ENCODE measurements at places on chromosomes 4 and X.

DNA sequence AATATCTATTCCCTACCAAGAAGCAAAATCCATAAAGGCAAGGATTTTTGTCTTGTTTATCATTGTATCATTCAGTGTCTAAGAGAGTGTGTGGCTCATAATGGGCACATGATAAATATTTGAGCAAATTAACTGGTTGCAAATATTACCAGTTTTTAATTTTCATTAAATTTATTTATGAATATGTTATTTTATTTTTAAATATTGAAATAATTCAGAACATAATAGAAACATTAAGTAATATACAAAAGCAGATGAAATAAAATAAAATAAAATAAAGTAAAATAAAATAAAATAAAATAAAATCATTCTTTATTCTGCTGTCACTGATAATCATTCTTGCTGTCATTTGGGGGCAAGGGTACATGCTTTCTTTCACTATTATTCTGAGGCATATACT is 120.9 kb downstream of the NPFFR2 start:
- no peak for DNase-seq

DNA sequence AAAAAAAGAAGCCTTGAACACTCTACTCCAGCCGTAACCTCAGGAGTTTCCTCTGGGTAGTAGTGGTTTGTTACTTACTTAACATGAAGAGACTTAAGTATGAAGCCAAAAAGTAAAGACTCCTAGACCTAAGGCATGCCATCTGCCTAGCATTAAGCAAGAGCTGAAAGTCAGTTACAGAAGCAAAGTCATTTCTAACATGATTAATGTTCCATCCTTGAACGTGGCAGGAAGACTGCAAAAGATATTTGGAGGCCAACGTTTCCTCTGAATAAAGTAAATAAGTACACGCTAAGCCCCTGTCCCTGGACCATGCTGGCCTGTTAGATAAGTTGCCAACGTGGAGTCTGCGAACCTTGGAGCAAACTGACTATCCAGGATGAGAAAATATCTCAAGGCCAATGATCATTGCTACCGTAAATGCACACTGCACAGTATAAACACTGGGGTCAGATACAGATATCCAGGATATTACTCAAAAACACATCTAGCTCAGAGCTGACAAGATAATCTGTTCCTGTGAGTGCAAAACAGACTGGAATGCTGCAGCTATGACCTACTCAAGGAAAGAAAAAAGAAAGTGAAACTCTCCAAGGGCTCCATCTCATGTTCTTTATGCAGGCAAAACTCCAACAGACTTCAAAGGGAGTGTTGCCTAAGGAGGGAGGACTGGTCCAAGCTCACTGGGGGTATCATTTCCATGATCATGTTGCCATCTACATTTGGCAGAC is 255.8 kb downstream of the COL25A1 start:
- no peak for DNase-seq

DNA sequence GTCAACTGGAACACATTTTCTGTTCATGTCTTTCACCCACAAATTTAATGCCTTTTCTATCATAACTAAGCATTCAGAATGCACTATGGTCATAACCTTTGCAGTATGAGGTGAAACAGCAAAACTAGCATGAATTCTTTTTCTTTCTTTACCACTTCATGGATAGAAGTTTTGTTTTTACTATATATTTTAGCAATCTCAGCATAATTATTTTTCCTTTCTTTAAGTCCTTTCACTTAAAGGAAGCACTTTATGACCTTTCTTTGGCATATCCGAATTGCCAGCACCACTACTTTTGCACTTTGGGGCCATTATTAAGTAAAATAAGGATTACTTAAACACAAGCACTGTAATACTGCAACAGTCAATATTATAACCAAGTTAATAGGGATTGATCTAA is 115.1 kb upstream of the DKK2 start:
- DNase-seq: no peak

- no peak for DNase-seq
Observed at GRCh38 chr4:100511896-100512295, 5.9 kb downstream of the EMCN start.

GRCh38 chrX:31555506-31555905 is 483.7 kb upstream of the FTHL17 start:
- no peak for DNase-seq

DNA sequence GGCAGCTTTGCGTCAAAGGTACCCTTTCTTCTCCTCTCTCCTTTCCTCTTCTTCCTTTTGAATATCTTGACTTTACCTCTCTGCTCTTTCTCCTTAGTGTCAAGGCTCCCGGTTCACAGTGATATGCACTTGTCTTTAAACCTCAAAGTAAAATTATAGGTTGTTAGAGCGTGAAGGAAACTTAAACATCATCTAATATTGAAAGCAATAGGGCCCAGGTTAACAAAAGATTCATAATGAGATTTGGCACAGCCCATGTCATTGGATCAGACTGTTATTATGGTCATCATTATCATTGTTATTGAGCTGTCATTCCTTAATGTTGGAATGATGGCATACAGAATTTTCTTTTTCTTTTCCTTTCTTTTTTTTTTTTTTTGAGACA is 32.5 kb downstream of the FTHL17 start:
- DNase-seq: no peak

DNA sequence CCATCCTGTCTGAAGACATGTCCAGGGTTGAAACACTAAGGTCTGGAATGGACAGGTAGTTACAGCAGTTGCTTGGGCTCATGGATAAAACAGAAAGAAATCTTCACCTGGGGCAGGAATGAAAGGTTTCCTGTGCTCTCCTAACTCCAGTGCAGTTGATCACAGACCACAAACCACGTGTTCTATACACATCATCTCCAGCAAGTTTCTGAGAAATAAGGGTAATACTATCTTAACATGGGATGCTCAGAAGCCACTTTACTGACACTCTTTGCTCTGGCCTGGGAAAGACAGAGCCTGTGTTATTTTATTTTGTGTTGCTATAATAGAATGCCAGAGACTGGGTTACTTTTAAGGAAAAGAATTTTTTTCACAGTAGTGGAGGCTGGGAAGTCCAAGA is 16.0 kb downstream of the MAGEB10 start:
- no peak for DNase-seq

GRCh38 chr4:136002316-136002715 is 1530.0 kb downstream of the PCDH18 start:
- no peak for DNase-seq

- no peak for DNase-seq
Observed at GRCh38 chr4:16717266-16717970, 181.0 kb downstream of the LDB2 start.

DNA sequence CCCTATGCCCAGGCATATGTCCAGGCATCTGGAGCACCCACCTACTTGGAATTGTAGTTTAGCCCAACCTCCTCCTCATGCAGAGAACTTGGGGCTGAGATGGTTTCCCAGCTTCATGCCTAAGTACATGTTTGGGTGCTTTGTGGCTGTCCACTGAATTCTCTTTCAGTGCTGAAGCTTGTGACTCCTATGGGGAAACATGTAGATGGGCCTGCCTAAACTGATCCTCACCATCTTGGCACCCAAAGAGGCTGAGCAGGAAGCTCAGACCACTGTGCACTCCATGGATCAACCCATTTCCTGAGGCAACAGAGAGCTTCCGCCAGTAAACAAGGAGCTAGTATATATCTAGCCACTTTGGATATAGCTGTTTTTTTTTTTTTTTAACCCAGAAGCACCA is 2733.7 kb downstream of the PCDH7 start:
- no peak for DNase-seq

DNA sequence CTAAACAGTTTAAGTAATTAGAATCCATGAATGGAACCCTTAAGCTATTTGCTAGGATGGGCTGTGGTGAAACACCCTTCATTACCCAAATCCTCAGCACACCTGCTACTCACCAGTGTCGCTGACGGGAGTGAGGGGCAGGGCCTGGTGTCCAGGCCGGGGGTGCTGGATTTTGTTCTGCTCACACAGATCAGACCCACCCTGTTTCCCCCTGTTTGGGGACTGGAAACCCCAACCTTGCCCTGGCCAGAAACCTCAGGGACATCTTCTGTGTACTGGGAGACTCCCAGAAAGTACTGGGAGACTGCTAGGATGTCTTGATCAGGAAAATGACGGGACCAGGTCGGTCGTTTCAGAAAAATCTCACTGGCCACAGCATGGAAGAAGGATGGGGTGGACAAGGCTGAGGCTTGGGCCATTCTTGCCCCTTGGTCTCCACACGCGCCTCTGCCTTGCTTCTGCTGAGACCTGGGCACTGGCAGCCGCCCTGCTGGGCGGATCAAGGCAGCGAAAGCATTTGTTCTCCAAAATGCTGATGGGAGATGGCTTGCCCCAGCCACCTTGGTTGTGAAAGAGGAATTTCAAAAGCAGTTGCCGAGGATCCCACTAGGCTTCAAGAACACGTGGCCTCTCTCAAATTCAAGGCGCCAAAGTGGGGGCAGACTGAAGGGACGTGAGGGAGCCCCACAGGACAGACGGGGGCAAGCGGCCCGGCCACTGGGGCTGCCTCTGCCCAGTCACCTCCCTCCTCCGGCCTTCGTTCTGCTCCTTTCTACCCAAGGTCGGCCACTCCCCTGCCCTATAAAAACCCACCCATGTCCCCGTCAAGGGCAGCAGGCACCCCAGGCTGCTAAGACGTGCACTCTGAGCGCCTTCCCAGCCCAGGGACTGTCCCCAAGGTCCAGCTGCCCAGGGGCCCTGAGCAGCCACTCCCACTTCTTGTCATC is 23.5 kb upstream of the PDE6B start:
- DNase-seq: no peak

- DNase-seq: no peak
Observed at GRCh38 chr4:38605753-38606586, 58.0 kb upstream of the KLF3 start.

DNA sequence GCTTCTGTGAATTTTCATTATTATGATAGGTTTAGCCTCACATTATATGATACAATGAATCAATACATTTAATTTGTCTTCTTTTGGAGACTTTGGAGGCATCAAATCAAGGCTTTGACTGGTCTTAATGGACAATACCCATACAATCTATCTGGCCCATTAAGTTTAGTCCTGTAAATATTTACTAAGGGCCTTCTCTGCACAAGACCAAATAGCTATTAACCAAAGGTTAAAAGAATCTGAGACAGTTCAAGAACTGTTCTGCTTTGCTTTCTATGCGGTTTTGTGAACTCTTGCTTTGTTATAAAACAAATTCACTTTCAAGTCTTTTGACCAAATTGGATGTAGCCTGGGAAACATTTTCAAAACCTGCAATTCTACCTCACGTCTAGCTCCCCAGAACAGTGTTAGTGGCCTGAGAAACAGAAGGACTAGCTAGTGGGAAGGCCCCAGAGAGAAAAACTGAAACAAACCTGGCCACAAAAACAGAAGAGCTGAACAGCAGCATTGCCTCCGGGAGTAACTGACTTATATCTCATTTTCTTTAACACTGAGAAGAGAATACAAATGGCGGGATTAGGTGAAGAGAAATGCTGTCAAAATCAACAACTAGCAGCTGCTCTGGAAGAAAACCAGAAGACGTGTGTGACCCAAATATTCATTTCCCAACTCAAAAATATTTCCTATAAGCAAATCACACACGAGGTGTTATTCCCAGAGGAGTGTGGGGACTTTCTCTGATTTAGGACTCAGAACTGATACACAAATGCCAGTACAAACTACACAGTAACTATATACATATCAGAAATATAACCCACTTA is 548 bp downstream of the TLR1 start:
- DNase-seq: no peak

DNA sequence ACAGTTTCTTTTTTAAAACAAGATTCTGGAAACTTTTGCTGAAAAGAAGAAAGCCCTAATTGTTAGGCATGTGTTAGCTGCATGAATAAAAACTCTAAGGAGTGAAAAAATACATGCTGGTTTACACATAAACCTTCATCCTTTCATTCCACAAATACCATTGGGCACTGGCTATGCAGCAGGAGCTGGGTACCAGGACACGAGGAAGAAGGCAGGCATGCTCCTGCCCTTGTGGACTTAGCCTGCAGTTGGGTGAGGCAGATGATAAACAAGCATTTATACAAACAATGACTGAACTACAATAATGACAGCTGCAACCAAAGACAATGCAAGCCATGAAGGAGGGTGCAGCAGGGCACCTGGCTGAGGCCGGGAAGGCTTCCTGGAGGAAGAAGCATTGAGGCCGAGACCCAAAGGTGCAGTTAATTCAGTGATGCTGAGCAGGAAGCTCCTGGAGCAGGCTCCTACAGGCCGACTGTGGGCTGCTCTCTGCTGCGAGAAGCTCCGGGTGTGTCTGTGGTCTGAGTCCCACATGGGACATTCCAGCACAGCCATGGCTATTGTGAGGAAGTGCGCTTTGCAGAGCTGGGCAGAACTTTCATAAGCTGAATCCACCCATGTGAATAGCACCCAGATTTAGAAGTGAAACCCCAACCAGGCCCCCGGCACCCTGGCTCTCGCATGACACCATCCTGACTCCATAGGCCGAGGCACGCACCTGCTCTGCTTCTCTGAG is 44.0 kb upstream of the MXD4 start:
- no peak for DNase-seq

- DNase-seq: no peak
Observed at GRCh38 chr4:158766434-158767044, 2.3 kb upstream of the FNIP2 start.

GRCh38 chrX:112631892-112632291 is 47.8 kb downstream of the LHFPL1 start:
- no peak for DNase-seq

DNA sequence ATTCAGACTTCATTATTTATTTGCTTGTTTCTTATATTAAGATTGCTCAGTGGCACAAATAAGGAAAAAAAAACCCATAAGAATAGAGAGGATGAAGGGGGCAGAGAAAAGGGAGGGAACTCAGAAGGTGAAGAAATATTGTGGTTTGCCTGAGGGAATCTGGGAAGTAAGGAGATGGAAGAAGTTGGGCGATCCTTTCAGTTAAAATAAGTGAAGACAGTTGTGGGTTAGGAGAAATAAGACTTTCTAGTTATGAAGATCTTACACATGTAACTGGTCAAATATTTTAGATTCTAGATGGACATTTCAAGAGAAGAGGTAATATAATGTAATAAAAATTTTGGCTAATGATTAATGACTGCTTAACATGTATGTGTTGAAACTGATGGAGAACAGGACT is 138.7 kb upstream of the LIMCH1 start:
- no peak for DNase-seq

- no peak for DNase-seq
Observed at GRCh38 chrX:149629730-149630387, 1.7 kb downstream of the TMEM185A start.

- no peak for DNase-seq
Observed at GRCh38 chrX:17591741-17592110, 145.6 kb upstream of the SCML1 start.

- DNase-seq: no peak
Observed at GRCh38 chr4:102180046-102180445, 165.2 kb downstream of the SLC39A8 start.

- DNase-seq: no peak
Observed at GRCh38 chr4:64889906-64890610, 480.8 kb upstream of the TECRL start.

GRCh38 chr4:112947616-112948015 is 101.8 kb upstream of the ANK2 start:
- no peak for DNase-seq

DNA sequence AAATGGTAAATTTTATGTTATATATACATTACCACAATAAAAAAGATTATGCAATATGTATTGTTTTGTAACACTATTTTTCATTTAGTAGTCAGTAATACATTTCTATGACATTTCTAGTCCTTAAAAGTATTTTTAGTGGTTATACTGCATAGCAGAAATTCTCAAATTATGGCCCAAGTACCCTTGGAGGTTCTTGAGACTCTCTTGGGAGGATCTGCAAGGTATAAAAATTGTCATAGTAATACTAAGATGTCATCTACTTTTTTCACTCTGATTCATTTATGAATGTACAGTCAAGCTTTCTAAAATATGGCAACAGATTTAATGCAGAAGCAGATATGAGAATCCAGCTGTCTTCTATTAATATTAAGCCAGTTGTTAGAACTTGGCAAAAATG is 138.6 kb upstream of the NAP1L5 start:
- DNase-seq: no peak

All from hematopoietic multipotent progenitor cell treated with erythropoietin and hydrocortisone succinate and interleukin-3 and kit ligand, for 15 days (in vitro differentiated cells).